ENCODE measurements at places on chromosomes 11 and 22. TPM values are rescaled to one million over a fixed set of nuclear protein-coding genes. Genes with fewer than 3 reads are reported as not detected.

GRCh38 chr11:117204283-117205080 lies 5.3 kb downstream of the TAGLN start:
- DNase-seq, result peak; percentile 57

GRCh38 chr22:37525073-37525745 lies 6.0 kb upstream of the CARD10 start:
- no peak for DNase-seq

DNA sequence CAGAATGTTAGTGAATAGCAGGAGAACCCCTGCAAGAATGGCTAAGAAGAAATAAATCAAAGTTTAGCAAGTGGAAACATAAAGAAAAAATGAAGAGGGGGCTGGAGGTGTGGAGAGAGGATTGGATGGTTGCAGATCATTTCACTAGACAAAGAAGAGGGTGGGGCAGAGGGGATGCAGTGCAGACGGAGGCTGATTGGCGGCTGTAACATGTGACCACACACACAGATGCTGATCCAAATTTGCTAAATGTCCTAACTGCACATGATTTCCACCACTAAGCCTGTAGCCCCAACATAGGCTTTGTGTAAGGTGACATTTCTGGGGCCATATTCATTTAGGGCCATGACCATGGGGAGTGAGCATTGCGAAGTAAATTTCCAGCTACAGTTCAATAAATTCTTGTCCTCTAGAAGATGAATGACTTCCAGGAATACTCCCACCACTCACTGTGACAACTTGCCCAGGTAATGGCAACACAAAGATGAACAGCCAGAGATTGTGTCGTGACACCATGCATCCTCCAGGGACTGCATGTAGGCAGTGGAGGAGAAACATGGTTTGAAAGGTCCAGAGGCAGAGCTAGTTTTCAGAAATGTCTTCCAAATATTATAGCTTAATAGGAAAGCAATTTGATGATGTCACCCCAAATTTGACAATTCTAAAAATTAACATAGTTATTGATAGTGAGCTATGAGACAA lies 6.8 kb downstream of the KRTAP5-11 start:
- DNase-seq, result no peak

- peak; percentile 75 for DNase-seq
These were observed 117.8 kb downstream of the NAT10 start for GRCh38 chr11:34223021-34223813.

DNA sequence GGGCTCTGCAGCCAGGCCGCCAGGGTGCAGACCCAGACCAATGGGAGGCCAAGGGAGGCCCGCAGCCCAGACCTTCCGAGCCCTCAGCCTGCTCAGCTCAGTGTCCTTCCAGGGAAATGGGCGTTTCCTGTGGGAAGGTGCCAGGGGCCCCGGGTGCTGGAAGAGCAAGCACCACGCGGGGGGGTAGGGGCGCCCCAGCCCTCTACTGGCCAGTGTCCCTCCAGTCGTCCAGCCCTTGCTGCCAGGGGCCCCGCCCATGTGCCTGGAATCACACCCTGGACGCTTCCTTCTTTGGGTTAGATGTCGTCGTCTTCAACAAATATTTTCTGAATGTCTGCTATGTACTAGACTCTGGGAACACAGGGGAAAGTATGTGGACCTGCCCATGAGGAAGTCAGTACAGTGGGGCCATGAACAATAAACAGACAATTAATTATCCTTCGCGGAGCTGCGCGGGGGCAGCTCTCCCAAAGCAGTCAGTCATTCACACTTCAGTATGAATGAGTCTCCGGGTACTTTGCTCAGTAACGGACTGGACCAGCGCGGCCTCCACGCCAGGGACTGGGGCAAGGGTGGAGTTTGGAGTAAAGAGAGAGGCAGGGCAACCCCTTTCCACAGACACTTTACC lies 60.2 kb downstream of the CDKN1C start:
- DNase-seq, result peak; percentile 91

DNA sequence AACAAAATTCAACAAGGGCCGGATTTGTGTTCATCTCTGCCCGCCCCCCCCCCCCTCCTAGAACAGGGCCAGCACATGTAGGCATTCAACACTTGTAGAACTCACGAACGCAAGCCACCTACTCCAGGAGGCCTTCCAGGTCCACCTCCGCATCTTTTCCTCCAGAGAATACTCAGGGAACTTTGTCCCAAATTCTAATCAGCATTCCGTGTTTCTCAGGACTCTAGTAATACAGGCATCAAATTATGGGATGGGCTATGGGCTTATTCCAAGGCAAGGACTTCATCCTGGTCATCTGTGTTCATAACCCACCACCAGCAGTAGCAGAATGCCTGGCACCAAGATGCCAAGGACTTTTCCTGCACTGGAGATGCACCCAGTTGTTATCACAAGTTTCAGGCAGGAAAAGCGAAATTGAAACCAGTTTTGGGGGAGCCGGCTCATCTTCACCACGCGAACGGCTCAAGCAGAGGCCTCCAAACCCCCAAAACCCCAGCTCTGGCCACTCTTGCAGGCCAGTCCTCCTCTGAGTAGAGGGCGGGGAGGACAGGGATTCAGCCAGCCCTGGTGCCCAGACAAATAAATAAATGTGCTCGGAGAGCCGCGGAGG lies 462 bp downstream of the UBE2L6 start:
- no peak for DNase-seq

GRCh38 chr11:9386901-9387300 lies 2.4 kb downstream of the IPO7 start:
- DNase-seq, result no peak

- no peak for DNase-seq
These were observed 119.2 kb downstream of the TMEM135 start for GRCh38 chr11:87156970-87157369.

DNA sequence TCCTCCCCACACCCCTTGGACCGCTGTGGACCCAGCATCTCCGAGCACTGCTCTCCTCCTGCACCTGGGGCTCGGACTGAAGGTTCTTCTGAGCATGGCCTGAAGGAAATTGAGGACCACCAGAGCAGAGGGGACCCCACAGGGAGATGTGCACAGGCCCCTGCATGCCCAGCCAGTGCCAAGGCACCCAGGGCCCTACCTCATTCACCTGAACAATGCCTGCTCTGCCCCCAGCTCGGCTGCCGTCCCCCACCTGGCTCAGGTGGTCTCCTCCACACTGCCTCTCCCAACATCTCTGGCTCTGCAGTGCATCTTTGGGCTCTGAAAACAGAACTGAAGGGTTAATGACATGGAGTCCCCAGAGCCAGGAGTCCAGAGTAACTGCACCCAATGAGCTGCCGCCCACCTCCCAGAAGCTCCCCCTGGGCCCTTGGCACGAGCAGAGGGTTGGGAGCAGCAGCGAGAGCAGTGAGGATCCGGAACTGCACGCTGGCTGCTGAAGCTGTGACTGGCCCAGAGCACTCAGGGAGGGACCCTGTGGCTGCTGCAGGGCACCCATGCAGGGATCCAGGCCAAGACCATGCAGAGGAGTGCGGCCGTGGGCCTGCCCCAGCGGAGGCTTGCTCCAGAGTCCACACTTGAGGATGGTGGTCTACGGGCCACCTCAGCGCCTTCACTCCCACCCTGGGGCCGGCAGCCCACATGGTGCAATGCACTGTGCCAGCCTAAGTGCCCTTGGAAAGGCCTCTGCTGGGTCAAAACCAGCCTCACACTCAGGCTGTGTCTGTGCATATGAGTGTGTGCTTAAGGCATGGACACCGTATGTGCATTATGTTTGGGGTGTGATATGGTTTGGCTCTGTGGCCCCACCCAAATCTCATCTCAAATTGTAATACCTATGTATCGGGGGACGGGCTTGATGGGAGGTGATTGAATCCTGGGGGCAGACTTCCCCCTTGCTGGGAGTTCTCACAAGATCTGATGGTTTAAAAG lies 686.1 kb downstream of the TBC1D22A start:
- DNase-seq, result no peak

- no peak for DNase-seq
These were observed 84.7 kb downstream of the MAML2 start for GRCh38 chr11:96257972-96258934.

GRCh38 chr22:38744981-38745380 lies 10.8 kb downstream of the SUN2 start:
- DNase-seq, result peak; percentile 23

Gene CD59
- total RNA-seq, result 817 TPM
